Memory B cell (primary cell): ENCODE measurements at places on chromosomes 12 and 14.
A peak's percentile ranks its signal among the peaks of the same experiment; 100 is the strongest.

DNA sequence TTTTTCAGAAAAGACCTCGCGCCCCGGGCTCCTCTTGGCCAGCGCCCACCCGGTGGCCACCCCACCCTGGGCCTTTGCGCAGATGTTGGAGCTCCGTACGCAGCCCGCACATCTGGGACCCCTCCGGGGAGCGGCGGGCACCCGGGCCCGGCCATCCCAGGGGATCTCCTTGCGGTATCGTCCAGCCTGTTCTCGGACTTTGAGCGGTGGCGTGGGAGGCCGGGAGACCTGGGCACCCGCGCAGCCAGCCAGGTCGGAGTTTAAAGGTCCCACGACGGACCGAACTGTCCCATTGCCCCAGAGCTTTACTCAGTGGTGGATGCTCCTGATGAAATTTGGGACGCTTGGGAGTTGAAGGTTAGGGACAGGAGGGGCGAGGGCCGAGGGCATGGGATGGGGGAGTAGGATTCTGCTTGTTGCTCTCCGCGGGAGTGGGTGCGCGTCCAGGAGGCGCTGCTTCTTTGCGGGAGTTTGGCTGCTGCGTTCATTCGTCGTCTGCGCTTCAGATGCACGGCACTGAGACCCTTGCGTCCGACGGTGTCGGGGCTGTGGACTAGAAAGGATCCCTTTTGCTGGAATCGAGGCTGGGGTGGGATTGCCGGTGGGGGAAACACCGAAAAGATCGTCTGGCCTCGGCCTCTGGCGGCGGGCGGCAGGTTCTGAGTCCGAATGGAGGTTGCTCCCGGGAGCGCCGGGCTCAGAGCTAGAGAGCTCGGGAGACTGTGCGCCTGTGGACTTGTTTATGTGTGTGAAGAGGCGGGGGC, 1.4 kb downstream of the NTF3 start:
- DNase-seq: no peak

DNA sequence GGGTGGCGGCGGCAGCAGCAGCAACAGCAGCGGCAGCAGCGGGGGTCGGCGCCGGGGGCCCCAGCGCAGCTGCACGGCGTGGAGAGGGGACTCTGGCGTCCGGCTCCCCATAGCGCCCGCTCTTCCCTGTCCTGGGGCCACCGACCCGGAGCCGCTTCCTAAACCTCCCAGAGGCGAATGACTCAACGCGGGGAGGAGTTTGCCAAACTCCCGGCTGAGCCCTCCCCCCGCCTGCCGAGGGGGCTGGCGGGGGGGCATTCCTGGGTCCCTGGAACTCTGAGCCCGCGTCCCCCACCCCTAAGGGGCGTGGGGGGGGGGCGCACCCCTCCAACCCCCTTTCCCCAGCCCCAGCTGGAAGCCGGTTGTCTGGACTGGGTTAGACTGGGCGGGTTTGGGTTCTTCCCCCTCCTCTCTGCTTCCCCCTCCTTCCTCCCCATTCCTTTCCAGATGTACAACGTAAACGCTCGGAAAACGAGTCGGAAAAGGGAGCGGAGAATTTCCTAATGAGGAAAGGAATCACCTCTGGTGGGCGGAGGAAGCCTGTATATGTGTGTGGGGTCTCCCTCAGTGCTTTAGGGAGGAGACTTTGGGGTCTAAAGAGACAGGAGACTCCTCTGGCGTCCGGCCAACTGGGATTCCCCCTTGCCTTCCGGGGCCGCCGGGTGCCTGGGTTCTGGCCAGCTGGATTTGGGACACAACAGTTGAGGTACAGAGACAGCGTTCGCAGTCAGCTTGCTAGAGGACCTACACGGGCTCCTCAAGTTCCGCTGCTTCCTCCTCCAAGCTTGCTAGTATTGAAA, at the start of gene ITGA5:
Gene ITGA5 (minus strand): TSS at position 179 of the 800 bp plus-strand sequence. CDS start 68 bp downstream, at position 111.
- peak; percentile 17 for DNase-seq

- no peak for DNase-seq
These were observed 43.1 kb downstream of the ALDH1L2 start for GRCh38 chr12:105041186-105041585.

DNA sequence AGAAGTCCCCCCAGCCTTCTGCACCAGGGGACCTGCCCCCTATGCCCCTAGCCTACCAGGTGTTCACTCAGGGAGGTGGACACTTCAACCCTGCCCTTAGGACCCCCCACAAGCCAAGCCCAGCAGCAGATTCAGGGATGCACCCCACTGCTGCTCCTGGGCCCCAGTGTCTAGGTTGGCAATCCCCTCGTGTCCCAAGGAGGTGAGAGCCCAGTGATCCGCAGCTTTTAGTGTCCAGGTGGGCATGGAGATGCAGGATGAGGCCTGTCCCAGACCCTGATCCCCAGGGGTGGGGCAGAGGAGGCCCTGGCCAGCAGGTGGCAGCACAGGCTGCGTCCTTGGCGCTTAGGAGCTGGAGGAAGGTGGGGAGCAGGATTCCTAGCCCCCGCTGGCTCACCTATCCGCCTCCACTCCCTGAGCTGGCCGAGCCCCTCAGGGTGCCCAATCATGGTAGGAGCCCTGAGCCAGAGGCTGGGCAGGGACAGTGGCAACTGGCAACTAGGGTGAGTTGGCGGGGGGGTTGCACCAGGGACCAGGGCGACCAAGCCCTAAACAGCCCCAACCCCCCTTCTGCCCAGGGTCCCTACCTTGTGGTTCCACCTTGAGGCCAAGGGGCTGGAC, 4.1 kb downstream of the CKB start:
- peak; percentile 63 for DNase-seq

- no peak for DNase-seq
These were observed at the start of gene GRIP1 for GRCh38 chr12:66678338-66679275. Gene GRIP1, minus strand, starts transcription at chr12:66679076. Its CDS starts 172 bp downstream, at chr12:66678904.

GRCh38 chr12:27971606-27972005, 927 bp downstream of the PTHLH start:
- no peak for DNase-seq

DNA sequence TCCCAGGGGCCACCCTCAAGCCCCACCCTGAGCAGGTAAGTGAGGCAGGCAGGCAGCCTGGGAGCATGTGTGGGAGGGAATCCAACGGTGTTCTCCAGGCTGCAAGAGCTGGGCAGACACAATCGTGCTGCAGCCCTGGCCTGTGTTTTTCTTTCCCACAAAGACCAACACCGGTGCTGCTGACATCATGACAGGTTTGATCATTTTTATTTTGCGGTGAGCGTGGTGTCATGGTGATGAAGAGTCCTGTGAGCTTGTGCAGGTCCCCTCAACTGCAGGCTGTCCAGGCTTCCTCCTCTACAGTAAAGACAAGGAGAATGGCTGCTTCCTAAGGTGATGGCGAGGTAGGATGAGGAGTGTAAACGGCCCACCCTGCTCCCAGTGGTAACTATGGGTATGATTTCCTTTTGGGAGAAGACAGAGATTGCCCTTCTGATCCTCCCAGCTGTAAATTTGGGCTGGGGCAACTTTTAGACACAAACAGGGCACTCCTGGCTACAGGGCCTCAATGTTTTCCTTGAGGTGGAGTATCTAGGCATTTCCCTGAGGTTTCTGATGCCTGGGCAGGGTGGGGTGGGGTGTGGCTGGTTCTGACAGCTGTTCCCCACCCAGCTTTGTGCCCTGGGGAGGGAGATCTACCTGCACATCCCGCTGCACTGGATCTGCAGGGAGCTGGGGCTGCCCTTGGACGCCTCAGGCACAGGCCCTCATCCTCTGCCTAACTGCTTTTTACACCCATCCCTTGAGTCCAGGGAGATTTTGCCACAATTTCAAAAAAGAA, 109.1 kb downstream of the VCPKMT start:
- no peak for DNase-seq
